Stimulated activated CD4-positive, alpha-beta T cell treated with anti-CD3 and anti-CD28 coated beads, Interleukin-12 subunit alpha, Interleukin-12 subunit beta, amount 100 ng/mL, for 24 hours (primary cell): ENCODE measurements at places on chromosomes 4 and X.

DNA sequence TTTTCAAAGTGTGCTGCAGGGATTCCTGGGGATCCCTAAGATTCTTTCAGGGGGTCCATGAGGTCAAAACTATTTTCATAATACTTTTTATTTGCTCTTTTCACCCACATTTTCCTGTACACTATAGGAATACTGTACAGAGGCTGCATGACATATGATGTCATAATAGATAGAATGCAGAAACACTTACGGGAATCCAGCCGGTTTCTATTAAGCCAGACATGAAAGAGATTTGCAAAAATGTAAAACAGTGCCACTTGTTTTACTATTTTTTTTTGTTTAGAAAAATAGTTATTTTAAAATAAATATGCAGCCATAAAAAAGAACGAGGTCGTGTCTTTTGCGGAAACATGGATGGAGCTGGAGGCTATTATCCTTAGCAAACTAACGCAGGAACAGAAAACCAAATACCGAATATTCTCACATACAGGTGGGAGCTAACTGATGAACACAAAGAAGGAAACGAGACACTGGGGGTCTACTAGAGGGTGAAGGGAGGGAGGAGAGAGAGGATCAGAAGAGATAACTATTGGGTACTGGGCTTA, 5.0 kb downstream of the ZFX start:
- no peak for DNase-seq

DNA sequence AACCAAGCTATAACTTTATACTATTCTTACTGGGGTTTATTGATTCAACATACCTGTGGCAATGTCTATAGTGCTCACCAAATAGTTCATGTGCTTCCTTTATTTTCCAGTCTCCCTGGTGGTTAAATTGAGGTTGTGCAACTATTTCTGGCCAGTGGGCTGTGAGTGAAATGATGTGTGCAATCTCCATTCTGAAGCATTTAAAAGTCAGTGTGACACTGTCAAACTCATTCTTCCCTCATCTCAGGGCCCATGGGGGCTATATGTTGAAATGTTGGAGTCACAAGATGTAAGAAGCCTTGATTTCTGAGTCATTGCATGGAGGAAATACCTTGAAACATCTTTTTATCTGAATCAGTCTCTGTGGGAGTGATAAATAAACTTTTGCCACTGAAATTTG, 414.3 kb upstream of the RPS6KA3 start:
- no peak for DNase-seq

GRCh38 chrX:122565952-122566351, 618.1 kb upstream of the GRIA3 start:
- no peak for DNase-seq

- DNase-seq, result no peak
Measured at GRCh38 chr4:142923619-142924018, 77.5 kb upstream of the INPP4B start.

- DNase-seq, result no peak
Measured at GRCh38 chr4:116005806-116006088, 892.3 kb upstream of the NDST4 start.

GRCh38 chr4:134636338-134637051, 434.9 kb upstream of the PABPC4L start:
- DNase-seq, result no peak

DNA sequence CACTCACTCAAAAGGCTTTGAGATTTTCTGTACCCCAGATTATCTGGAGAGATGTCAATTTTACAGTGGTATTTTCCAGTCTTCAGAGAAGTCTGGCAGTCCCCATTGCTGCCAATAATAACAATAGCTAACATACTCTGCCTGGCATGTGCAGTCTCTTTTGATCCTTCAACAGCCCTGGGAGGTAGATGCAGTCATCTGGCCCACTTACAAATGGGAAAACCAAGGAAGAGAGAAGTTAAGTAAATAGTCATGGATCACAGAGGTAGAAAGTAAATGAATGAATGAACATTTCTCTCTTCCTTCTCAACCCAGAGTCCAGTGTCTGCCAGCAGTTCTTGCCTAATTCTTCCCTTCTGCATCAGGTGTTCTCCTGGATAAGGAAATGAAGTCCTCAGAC, 113.0 kb upstream of the EDNRA start:
- DNase-seq, result no peak

DNA sequence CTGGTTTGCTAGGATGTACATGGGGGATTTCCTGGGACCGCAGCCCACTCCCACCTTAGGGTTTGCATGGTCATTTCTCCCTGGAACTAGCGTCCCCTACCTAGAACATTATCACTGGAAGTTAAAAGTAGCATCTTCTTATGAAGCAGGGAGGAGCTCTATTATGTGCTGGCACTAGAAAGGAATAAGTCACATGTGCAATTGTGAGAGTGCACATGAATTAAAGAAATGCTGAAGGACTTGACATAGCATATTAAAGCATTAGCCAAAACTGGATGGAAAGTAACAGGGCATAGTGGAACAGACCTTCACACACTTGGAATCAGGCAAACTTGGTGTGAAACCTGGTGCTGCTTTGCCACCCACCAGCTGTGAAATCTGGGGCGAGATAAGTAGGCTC, 2.7 kb downstream of the EXOC1L start:
- DNase-seq, result no peak

DNA sequence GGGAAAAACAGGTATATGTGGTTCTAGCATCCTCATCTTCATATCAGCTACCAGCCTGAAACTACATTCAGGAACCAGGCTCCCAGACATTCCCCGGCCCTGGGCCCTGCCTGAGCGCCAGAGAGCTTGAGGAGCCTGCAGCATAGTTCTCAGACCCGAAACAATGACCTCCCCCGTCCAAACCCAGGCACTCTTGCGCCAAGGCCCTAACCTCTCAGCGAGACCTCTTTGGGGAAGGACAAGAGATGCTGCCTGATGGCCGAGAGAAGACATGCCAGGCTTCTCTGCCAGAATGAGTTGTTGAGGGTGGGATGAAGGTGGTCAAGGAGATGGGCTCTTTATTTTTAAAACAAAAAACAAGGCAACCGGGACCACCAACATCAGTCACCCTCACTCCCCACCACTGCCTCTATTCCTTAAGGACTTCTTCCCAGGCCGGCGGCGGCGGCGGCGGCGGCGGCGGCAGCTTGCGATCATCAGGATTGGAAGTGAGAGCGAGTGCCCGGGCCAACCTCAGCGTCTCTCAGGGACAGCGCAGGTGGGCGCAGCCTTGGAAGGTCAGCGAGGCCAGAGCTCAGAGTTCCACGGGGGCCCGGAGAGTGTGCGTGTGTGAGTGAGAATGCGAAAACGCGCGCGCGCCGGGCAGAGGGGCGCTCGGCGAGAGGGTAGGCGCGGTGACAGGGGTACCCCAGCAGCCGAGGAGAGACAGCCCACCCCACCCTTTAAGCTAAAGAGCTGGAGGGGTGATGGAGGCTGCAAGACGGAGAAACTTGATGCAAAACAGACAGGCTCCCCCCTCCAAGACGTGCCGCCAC, 601 bp downstream of the INPP4B start:
- peak; percentile 4 for DNase-seq

DNA sequence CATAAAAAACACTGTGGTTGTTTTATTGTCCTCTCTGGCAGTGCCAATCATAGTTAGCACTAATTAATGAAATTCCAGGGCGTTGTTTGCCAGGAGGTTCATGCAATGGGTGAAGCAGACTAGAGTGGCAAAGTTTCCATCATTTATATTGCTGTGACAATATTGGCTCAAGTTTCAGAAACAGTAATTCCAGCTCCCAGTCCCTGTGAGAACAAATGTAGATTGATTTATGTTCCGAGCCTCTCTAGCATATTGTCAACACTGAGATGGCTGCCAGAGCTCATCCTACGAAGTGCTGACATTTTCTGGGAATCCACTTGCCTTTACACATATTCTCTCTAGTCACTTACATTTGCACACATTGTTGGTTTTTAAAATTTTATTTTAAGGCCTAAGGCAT, 440.0 kb upstream of the IGFBP7 start:
- no peak for DNase-seq

- DNase-seq, result no peak
Measured at GRCh38 chr4:78297116-78297800, 240.1 kb downstream of the FRAS1 start.

DNA sequence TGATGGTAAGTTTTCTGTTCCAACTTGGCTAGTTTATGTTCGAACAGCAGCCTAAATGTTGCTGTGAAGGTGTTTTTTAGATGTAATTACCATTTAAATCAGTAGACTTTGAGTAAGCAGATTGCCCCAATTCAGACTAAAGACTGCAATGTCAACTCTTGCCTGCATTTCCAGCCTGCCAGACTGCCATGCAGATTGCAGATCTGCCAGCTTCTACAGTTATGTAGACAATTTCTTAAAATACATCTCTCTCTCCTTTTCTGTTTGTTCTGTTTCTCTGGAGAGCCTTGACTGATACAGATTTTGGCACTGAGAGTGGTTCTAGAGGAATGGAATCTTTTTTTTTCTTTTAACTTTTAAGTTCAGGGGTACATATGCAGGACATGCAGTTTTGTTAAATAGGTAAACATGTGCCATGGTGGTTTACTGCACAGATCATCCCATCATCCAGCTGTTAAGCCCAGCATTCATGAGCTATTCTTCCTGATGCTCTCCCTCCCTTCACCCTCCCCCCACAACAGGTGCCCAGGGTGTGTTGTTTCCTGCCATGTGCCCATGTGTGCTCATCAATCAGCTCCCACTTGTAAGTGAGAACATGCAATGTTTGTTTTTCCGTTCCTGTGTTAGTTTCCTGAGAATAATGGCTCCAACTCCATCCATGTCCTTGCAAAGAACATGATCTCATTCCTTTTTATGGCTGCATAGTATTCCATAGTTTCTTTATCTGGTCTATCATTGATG, 227.8 kb downstream of the CPE start:
- DNase-seq, result no peak
